Right lobe of liver (tissue), 6 donors: ENCODE measurements at places on chromosomes 11 and 22.
A peak's percentile ranks its signal among the peaks of the same experiment; 100 is the strongest.

DNA sequence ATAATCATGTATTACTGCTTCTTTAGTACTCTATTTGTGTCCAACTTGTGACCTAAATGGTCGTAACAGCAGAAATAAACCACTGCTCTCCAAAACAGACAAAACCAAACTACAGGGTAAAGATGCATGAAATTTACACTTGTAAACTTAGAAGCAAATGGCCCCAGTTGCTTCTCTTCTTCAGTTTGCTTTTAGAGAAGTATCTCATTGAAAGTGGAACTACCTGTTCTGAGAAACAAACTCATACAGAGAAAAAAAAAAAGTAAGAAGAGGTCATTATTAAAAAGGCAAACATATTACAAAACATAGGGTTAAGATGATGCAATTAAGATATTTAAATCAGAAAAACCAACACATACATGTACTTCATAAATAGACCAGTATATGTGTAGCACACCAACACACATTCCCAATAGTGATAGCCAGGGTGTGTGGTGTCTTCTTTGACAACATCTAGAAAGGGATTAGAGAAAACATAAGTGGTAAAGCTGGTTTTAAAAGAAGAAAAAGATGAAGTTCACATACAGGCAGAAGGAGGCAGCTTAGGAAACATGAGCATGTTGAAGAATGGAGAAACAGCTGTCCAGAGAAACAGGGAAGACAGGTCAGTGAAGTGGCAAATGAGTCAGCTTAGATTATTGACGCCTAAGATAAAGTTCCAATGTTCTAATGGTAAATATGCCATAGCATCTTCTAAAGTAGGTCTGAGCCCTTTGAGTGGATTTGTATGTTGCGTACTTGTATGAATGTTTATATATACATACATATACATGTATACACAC lies 844.7 kb upstream of the CCDC90B start:
- no peak for DNase-seq

- no peak for DNase-seq
Observed at GRCh38 chr11:62556875-62557631, 10.4 kb upstream of the AHNAK start.

DNA sequence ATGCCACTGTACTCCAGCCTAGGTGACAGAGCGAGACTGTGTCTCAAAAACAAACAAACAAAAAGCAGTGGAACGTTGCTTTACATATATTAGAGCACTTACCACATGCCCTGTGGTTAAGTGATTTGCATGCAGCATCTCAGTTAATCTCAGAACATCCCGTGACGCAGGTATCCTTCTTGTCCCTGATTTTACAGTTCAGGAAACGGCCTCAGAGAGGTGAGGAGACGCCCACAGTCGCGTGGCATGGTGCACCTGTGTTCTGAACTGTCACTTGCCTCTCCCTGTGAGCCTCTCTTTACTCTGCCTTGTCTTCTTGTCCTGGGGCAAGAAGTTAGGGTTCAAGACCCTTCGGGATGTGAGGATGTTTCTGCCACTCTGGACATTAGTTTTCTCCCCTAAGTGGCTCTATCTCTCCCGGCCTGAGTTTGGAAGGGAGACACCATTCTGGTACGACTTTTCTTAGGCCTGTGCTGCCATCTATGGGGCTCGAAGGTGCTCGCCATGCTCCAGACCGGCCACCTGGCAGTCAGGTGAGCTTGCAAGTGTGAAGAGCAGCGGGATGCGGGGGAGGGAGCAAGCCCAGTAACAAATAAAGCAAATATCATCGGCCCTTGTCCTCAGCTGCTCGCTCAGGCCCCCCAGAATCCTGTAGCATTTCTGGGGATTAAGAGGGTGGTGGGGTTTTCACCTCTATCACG lies 25.6 kb downstream of the YWHAH start:
- DNase-seq = peak; percentile 77

DNA sequence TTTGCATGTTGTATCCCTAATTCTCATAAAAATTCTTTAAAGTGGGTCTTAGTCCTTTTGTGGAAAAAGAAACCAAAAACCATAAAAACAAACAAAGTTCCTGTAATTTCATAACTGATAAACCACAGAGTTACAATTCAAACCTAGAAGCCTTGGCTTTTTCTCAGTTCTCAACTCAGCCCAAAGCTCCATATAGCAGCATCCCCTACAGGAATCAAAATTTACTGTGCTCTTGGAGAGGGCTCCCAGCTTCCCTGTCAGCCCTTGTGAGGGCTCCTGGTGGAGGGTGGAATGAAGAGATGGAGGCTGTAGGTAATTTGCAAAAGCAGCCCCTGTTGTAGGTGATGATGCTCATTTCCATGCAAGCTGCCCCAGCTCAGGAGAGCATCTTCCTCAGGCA lies 506.1 kb upstream of the KIRREL3 start:
- DNase-seq = no peak

DNA sequence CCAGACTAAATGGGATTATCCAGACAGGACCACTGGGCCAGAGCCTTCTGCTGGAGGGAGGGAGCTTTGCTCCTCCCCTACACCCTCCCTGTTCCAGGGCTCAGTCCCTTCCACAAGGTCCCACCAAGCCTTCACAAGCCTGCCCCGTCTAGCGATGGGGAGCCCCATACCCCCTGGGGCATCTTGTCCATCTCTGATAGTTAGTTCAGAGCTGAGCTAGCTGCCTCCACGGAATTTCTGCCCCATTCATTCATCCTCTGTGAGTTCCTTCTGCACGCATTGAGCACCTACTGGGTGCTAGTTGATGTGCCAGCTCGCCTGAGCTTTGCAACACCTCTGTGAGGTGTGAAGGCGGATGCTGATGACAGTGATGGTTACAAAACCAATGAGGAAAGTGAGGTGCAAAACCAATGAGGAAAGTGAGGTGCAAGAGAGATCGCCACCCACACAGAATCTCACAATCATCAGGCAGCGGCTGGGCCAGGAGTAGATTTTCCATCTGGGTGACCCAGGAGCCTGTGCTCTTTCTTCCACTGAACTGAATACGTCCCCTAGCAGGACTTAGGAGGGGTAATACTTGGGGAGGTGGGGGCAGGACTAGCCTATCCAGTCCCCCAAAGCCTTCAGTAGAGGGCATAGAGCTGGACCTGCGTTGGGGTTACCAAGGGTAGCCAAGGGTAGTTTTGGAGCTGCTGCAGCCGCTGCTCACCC lies 21.5 kb upstream of the CBX7 start:
- peak; percentile 45 for DNase-seq

GRCh38 chr11:64743591-64744543 lies at the start of gene RASGRP2:
TSS of gene RASGRP2 (minus strand) at chr11:64744142. CDS start at chr11:64742866, 1,276 bp downstream.
- DNase-seq = peak; percentile 82

- DNase-seq = no peak
Observed at GRCh38 chr11:60251485-60252212, 8.7 kb upstream of the MS4A4E start.

DNA sequence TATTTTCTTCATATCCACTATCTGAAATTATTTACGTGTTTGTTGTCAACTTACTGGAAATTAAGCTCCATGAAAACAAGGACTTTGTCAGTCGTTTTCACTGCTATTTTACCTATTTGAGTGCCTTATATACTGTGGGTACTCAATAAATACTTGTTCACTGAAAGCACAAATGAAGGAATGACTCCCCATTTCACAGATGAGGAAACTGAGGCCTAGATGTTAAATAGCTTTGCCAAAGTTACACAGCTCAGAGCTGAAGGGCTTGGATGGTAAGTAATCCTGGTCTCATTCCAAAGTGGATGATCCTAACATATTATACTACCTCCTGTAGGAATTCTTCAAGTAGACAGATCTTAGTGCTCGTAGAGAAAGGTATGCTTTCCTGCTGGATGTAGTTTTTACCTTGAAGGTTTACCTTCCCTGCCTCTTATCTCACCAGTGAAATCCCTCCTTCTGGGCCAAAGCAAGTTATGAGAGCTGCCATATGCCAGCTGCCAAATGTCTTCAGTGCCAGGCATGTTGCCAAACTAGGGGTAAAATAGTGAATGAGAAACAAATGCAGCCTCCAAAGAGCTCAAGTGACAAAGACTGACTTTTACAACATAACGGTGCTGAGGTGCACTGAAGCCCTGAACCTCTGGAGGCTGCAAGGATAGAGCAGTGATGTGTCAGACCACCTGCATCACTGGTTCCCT lies 129.7 kb downstream of the TRIM44 start:
- DNase-seq = no peak

GRCh38 chr11:3959903-3960265 lies 104.4 kb downstream of the STIM1 start:
- DNase-seq = no peak

- no peak for DNase-seq
Observed at GRCh38 chr11:102426000-102426399, 26.6 kb downstream of the TMEM123 start.

GRCh38 chr11:60864856-60865513 lies 2.4 kb upstream of the ZP1 start:
- no peak for DNase-seq

DNA sequence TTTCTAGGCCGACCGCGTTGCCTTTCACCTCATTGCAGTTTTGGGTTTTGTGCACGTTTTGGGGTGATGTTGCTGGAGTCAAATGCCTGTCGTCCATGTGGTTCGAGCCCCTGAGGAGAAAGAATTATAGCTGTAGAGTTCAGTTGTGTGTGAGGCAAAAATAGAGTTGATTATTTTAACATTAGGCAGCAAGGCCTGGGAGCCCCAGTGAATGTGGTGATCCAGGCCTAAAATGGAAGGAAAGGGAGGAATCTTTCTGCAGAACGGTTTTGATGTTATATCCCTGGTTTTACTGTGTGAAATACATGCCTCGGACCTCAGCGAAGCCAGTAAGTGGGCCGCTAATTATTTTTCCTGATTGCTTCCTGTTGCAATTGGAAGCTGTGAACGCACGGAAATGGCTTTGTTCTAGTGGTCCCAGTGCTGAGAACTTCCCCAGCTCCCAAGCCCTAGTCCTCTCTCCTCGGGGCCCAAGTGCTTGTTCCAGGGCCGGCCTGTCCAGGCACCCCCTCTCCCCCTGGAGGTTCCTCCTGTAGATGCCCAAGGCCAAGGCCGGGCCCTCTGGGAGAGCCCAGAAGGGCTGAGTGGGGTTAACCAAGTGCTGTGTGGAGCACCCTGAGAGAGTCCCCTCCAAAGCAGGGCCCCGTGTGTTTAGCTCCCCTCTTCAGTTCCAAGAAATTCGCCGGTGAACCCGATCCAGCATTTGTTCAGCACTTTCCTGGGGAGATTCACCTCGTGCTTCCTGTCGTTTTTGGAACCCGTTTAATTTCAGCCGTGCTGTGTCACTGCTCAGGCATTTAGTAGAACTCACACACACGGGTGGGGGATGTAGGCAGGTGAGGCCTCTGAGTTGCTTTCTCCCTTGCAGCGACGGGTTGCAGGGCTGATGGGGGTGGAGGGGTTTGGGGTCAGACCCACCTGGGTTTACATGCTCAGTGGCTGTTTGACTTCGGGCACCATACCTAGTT lies 2.1 kb downstream of the LRP5 start:
- DNase-seq = no peak

GRCh38 chr11:102121329-102121728 lies 11.1 kb downstream of the YAP1 start:
- DNase-seq = no peak

DNA sequence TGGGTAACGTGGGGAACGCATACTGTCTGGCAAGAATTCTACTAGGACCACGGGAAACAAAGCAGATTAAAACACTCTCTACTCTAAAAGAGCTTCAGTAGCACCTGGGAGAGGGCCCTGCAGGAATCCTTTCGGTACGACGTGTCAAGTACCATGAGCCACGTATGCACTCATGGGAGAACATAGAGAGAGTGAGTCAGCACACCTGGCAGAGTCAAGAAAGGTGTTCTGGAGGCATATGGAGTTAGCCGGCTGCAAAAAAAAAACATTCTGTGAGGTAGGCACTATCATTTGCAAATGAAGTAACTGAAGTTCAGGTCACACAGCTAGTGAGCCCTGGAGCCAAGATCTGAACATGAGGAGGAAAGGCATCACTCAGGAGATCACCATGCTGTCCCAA lies 71.1 kb upstream of the BID start:
- DNase-seq = no peak

DNA sequence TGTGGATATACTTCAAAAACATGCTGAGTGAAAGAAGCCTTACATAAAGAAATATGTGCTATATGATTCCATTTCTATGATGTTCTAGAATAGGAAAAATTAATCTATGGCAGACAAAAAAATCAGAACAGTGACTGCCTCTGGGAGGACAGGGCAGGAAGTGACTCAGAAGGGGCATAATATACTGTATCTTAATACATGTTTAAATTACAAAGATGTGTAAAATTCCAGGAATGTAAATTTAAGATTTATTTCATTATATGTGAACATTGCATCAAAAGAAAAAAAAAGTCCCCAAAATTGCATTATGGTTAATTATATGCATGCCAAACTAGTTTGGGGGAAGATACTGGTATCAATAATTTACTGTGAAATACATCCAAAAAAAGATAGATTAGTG lies 32.2 kb downstream of the SBF2 start:
- DNase-seq = no peak

- DNase-seq = peak; percentile 94
Observed at GRCh38 chr11:71286701-71287643, 34.6 kb upstream of the SHANK2 start.

GRCh38 chr11:132683602-132684001 lies 848.7 kb downstream of the OPCML start:
- no peak for DNase-seq

GRCh38 chr22:41845380-41846267 lies 12.7 kb downstream of the SREBF2 start:
- DNase-seq = no peak

DNA sequence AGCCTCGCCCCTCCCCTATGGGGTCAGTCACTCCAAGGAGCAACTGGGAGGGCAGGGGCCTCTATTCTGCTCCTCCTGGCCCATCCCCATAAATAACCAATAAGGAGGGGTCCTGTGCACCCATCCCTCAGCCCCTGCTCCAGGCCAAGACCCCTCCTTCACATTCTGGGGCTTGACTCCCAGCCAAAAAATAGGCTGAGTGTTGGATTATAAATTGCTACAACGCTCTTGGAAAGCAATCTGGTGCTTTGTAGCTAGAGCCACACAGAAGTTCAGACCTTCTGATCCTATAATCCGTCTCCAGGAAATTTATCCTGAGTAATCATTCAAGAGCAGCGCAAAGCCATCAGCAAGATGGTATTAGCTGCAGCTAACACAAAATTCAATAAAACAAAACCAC lies 42.5 kb downstream of the ABCC8 start:
- no peak for DNase-seq

DNA sequence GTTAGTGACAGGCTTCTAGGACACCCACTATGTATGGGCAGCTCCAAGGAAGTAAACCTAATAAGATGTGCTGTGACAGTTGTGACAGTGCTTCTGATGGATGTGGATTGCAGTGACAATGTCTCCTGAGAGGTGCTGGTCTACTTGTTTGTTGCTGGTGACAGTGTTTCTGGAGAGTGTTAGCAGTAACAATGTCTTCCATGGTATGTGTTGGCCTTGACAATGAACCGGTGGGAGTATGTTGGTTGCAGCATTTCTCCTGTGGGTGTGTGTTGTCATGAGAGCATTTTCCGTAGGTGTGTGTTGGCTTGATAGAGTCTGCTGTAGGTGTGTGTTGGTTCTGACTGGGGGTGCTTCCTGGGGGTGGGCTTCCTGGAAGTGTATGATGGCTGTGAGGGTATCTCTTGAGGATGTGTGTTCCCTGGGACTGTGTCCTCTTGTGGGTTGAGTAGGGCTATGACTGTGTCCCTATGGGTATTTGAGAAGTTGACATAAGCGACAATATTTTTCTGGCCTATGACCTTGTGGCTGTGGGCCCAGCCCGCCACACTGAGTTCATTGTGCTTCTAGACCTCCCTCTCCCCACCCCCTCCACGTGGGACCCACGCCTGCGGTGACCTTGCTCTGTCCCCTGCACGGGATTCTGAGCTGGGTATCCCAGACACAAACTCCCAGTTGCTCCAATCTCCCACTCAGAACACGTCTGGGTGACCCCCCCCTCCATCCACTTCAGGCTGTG lies 1.2 kb downstream of the DCHS1 start:
- peak; percentile 49 for DNase-seq

- DNase-seq = no peak
Observed at GRCh38 chr22:30167734-30168133, 78.8 kb downstream of the LIF start.
